Stimulated activated CD4-positive, alpha-beta T cell treated with anti-CD3 and anti-CD28 coated beads, Interleukin-2, amount 100 ng/mL, for 4 hours (primary cell): ENCODE measurements at places on chromosomes 5 and 9.

DNA sequence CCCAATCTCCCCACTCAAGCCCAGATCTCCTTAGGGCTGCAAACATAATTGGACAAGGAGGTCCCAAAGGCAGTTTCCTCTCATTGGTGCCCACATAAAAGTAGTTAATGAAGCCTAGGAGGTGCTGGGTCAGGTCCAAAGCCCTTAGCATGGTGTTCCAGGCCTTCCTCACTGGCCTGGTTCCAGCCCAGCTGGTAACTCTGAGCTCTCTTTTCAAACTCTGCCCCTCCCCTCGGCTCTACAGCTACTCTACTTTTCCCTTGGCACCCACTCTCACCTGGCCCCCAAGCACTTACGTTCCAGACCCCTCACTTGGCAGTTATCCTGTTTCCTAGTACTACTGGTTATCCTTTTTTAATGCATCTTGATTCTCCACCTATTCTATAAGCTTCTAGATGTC, 9.9 kb downstream of the SEPTIN8 start:
- no peak for DNase-seq

DNA sequence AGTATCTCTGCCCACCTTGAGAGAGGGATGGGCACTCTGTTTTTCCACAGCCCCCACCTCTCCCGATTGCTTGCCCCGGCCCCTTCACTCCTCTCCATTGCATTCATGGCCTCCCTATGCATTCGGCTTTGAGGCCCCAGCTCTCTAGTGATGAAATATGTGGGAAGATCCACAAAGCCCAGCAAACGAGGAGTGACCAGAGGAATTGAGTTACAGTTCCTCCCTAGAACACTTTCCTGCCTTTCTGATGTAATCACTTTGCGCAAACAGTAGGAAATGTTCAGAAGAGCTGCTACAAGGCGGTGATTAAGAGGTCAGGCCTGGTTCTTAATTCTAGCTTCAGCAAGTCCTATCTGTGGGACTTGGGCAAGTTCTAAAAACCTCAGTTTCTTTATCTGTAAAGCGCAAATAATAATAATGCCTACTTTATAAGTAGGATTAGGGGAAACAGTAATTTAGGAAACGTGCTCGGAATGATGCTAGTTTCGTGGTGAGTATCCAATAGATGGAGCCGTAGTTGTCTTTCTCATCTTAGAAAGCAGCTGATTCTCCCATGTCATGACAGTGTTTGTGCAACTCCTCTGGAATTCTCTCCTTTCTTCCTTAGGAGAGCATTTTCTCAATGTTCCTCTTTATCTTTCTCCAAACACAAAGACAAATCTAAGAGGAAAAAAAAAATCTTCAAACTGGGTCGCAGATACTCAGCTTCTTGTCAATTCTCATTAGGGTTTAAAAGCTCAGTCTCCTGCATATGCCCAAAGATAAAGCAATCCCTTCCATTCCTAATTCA, 99.5 kb upstream of the MSX2 start:
- DNase-seq = no peak

- DNase-seq = no peak
These were observed 22.1 kb downstream of the P4HA2 start for GRCh38 chr5:132205385-132206125.

- DNase-seq = no peak
These were observed 94.8 kb downstream of the RCL1 start for GRCh38 chr9:4887556-4887955.

DNA sequence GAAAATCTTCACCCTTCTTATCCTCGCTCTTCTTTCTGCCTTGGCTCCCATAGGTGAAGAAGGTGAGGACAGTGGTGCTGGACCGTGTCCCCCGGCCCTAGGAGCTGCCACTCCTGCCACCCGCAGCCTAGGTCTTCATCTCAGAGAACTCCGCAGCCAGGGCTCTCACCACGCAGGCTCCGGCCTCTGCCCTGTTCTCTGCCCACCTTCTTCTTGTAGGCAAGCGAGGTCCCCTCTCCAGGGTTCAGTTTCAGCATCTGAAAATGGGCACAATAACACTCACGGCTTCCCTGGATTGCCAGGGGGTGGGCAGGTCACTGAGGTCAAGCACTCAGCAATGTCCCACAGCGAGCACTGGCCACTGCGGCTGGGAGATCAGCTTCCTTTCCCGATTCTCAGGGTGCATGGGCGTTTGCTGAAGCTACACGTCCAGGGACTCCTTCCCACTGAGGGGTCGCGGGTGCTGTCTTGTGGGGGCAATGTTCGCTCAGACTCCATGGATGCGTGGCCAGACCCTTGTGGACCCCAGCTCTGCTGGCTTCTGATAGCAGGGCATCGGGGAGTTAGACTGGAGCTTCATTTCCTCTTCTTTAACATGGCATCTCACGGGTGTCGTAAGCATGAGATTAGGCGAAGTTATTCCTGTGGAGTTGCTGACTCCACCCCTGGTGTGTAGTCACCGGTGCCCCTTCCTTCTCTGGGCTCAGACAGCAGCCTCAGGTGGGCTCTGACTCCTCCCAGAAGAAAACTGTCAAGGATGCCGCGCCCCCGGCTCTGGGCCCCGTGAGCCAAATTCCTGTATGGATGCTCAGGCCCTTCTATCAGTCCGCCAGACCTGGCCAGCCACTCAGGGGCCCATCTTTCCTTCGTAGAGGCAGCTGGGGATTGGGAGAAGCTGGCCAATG, 145.1 kb upstream of the IRX2 start:
- DNase-seq = no peak

- DNase-seq = no peak
These were observed 375.7 kb downstream of the IRX2 start for GRCh38 chr5:2375757-2376250.

DNA sequence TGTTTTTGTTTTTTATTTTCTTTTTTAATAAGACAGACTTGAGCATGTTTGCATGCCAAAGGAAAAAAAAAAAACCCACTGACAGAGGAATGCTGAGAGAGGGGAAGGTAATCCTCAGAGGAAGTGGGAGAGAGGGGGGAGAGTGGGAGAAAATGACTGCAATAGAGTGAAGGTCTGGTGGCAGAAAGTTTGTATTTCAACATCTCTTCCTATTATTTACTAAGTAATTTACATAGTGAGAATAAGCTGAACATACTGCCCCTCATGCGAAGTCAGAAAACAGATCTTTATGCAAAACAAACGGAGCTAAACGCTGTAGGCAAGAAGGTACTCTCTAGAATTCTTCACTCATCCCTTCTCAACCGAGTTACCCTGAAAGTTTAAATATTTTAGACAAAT, 45.0 kb downstream of the ELL2 start:
- DNase-seq = no peak

- no peak for DNase-seq
These were observed 5.8 kb downstream of the MSANTD3 start for GRCh38 chr9:100432736-100433135.

DNA sequence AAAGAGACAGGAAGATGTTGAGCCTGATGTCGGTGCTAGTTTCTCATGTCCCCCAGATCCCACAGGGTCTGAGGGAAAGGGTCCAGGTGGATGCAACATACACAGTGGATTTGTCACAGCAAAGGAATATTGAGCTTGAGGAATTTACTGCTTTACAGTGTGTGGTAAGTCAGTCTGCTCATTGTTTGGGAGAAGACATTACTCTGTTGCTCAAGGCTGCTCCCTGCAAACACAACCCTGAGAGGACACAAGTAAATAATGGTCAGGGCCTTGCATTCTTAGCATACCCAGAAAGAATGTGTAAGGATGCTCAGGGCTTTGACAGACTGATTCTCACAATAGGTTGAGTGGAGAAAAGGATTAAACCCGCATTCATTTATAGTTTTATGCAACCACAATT, 7.3 kb upstream of the MAN2A1 start:
- DNase-seq = no peak

GRCh38 chr9:92746567-92747458, 17.8 kb downstream of the BICD2 start:
- no peak for DNase-seq

- DNase-seq = no peak
These were observed 89.8 kb upstream of the SMIM23 start for GRCh38 chr5:171695804-171696203.

GRCh38 chr9:34654323-34655051, 2.5 kb downstream of the IL11RA start:
- no peak for DNase-seq

DNA sequence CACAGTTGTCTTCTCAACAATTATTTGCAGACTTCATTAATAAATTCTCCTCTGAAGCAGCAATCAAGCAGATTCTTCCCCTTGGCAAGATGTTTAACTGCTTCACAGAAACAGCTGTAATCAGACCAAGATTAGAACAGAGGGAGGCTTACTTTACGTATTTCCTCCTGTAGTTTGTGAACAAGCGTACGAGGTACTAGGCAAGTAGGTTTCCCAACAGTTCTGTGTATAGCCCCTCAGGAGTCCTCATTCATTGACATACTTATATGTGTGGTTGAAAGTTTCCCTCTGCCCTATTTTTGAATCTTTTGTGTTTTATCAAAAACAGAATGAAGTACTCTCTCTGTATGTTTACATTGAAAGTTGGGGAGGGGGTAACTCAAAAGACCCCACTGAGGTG, 128.0 kb downstream of the SPATA31D1 start:
- no peak for DNase-seq
